ENCODE measurements at places on chromosomes 3 and 15. TPM values are rescaled to one million over a fixed set of nuclear protein-coding genes. Genes with fewer than 3 reads are reported as not detected.

The DPPA2 gene
- total RNA-seq: not detected

The ZKSCAN7 gene
- 5.0 TPM for total RNA-seq

The TMIE gene
- total RNA-seq: 0.22 TPM

The PRSS50 gene
- not detected for total RNA-seq

The TRIM59 gene
- 44.0 TPM for total RNA-seq

The WDR49 gene
- not detected for total RNA-seq
